ENCODE measurements at places on chromosomes 4 and X.

GRCh38 chr4:8477676-8478075, 37.1 kb downstream of the TRMT44 start:
- no peak for DNase-seq

DNA sequence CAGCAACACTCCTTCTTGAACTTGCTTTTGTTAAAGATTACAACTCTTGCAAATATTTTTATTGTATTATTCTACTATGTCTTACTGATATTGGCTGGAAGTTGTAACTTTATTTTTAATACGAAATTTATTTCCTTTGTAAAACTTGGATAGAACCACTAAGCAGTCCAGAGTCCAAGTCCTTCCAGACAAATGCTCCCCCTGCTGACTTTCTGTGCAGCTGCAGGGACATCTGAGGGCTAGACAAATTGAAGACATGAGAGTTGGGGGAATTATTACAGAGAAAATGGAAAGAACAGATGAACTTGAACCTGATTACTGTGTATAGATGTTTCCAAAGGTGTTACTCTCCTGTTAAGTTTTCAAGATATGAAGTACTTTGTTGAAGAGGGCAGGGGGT, 238.8 kb downstream of the GRIA3 start:
- no peak for DNase-seq

DNA sequence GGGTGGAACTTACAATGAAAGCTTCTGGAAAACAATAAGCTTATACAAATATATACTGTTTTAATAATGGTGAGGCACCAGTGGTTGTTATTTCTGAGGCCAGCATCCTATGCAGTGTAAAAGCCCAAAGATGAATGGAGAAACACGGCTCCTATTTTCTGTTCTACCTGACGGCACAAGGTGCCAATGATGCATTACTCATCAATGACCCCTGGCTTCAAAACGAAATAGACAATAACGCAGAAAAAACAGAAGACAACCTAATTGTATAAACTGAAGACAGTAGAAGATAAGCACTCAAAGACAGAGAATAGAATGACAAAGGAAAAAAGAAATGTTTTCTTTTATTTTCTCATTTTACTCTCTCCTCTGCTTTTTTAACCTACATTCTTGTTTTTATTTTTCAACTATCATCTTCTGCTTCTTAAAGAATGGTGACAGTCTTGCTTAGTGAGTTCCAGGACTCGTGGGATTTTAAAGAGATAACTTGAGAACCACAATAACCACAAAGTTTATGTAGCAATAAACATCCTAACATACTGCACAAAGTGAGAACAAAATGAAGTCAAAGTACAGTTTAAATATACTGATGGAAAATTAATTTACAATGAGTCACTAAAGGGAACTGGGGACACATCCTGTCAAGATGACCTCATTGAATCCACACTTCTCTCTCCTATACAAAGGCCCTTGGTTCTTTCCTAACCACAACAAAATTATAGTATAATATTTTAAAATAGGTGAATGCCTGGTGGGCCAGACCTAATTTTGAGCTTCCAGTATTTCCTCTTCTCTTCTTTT, 169.8 kb downstream of the BTC start:
- DNase-seq: no peak

DNA sequence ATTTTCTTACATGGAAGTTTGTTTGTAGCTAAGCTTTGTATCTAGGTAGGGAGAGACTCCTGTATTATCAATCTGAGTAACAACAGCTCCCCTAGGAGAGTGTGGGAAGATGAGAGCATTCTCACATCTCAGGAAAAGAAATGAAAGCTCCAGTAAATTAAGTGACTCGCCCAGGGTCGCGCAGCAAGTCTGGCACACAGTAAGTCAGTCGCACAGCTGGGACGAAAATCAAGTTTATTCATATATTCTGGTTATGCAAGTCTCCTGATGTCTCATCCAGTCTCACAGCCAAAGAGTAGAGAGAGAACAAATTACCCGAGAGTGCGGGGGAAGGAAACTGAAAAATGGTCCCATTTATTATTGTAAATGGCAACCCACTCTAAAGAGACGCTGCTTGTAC, 216.1 kb downstream of the STK32B start:
- no peak for DNase-seq

Measured in CD4-positive, alpha-beta T cell treated with Interleukin-4 for 1 hour (primary cell).